AG08395 (cell line): ENCODE measurements at places on chromosomes 7 and 10.

DNA sequence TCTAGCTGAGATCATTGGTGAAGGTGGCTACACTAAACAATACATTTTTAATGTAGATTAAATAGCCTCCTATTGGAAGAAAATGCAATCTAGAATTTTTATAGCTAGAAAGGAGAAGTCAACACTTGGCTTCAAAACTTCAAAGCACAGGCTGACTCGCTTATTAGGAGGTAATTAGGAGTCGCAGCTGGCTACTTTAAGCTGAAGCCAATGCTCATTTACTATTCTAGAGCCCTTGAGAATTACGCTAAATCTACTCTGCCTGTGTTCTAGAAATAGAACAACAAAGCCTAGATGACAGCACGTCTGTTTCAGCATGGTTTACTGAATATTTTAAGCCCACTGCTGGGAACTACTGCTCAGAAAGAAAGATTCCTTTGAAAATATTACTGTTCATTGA, 101.6 kb upstream of the EEPD1 start:
- no peak for DNase-seq

DNA sequence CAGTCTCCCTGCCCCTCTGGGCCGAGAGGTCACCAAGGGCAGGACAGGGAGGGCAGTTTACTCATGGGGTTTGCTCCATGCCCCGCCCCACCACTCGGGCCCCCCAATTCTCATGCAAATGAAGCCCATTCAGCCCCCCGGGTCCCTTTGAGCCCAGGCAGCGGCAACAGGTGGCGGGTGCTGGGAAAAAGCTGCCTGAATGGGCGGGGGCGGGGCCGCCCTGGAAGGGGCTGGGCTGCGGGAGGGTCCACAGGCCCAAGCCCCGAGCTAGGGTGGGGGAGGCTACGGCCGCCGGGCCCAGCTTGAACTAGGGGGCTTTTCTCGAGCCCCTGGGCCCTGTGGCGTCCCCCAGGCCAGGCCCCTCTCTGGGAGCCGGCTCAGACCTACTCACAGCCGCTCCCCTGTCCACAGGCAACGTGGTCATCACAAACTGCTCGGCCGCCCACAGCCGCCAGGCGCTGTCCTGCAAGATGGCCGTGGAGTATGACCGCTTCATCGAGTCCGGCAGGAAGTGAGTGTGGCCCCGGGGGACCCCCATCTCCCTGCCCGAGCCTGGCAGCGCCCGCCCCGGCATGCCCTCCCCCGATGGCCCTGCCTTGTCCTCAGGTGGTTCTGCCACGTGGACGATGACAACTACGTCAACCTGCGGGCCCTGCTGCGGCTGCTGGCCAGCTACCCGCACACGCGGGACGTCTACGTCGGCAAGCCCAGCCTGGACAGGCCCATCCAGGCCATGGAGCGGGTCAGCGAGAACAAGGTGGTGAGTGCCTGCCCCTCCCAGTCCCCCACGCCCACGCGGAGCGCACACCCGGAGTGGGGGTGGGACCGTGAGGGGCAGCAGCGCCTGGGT, 5.5 kb downstream of the LFNG start:
- DNase-seq: no peak

DNA sequence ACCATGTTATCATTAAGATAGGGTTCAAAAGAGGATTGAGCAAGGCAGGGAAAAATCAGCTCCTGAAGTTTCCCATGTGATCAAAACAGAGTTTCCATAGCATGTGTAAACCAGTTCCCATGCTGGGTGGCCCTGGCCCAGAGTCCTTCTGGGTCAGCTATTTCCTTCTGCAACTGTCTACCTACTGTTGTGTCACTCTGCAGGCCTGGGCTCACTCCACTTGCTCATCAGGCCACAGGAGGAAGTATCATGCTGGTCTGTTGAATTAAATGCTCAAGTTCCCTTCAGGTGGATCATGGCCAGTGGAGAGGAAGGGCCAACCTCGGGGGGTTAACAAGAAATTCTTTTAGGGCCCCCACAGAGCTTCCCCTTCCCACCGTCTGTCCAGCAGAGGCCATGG, 104.7 kb downstream of the GFRA1 start:
- no peak for DNase-seq

- DNase-seq: peak; percentile 27
Observed at GRCh38 chr7:80277434-80278427, 143.1 kb downstream of the GNAI1 start.

GRCh38 chr10:69505636-69506318, 54.5 kb downstream of the TSPAN15 start:
- DNase-seq: no peak

DNA sequence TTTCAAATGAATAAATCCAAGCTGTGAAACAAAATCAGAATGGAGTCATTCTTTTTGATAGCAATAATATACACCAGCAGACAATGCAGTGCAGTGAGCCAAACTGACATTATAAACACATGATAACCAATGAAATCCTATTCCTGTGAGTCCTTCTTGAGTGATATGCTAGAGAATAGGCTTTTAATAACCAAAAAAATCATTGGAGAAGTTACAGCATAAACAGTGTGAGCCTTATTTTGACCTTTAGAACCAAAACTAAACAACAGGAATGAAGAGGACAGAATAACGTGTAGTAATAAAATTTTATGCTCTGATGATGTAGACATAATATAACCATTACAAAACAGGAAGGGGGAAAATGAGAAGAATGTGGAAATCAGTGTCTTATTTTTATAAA, 8.7 kb downstream of the HUS1 start:
- no peak for DNase-seq

DNA sequence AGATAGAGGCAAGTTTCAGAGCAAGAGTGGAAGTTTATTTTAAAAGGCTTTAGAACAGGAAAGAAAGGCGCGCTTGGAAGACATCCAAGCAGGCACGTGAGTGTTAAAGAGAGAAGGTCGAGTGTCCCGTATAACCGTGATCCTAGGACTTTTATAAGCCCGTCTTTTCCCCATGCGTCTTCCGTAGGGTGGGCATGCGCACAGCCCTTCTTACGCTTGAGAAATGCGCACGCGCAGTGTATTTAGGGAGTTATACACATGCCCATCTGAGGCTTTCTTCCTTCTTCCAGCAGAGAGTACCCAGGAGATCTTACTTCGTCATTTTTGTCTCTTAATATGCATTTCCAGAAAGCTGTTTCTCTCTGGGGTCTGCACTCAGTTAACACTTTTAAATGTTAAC, 52.4 kb downstream of the CALD1 start:
- no peak for DNase-seq

DNA sequence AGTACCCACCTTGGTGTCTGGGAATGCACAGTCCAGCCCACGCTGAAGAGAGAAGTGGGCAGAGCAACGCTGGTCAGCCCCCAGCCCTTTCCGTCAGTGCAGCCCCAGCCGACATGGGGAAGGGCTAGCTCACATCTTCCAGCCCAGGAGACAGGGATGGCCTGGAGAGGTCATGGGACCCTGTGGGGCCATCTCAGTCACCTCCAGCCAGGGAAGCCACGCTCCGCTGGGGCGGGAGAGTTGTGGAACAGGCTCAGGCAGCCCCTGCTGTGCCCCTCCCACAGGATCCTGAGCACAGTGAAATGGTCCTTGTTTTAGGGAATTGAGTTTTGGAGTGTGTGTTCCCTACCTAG, 85.1 kb downstream of the PAXIP1 start:
- no peak for DNase-seq

- DNase-seq: no peak
Observed at GRCh38 chr10:123580426-123580825, 85.7 kb upstream of the GPR26 start.

- DNase-seq: peak; percentile 92
Observed at GRCh38 chr7:17532861-17533404, 234.5 kb downstream of the AHR start.

DNA sequence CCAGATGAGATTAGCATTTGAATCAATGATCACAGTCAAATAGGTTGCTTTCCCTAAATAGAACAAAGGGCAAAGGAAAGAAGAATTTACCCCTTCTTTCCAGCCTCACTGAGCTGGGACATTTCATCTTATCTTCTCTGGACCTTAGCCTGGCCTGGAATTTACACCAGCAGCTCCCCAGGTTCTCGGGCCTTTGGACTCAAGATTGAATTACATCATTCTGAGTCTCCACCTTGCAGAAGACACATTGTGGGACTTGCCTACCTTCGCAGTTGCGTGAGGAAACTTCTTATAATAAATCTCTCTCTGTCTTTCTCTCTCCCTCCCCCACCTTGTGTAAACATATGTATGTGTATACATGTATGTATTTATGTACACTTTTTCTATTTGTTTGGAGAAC, 732.4 kb downstream of the IPMK start:
- DNase-seq: no peak

DNA sequence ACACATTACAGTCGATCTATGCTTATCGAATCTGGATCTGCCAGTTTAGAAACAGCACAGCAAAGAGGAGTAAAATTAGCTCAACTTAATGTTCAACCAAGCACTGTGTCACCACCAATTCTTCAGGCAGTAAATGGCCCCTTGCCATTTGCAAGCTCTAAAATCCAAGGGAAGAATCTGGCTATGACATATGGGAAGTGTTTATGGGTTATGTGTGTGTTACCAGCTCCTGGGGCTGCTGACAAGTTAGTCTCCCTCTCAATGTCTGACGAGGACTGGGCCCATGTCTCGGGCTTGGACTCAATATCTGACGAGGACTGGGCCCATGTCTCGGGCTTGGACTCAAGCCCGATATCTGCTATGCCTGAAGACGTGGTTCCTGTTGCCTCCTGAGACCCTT, 5.7 kb upstream of the ITIH2 start:
- no peak for DNase-seq

DNA sequence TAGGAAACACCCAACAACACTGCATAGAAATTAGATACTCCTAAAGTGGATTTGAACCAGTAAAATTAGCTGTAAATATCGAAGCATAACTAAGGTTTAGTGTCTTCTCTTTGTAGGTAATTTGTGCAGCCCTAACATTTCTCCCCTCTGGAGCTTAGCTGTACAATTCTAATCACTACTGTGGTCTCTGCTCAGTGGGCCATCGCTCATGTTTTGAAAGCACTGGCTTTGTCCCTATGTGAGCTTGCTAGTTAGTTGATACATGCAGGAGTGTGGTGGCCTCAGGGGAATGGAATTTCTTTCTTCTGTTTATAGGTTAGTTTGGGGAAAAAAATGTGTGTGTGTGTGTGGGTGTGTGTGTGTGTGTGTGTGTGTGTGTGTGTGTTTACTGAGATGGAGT, 373.1 kb downstream of the DPP6 start:
- no peak for DNase-seq
